ENCODE measurements at places on chromosomes 3 and 15.

- no peak for DNase-seq
Measured at GRCh38 chr3:172073262-172073915, 34.0 kb downstream of the FNDC3B start.

DNA sequence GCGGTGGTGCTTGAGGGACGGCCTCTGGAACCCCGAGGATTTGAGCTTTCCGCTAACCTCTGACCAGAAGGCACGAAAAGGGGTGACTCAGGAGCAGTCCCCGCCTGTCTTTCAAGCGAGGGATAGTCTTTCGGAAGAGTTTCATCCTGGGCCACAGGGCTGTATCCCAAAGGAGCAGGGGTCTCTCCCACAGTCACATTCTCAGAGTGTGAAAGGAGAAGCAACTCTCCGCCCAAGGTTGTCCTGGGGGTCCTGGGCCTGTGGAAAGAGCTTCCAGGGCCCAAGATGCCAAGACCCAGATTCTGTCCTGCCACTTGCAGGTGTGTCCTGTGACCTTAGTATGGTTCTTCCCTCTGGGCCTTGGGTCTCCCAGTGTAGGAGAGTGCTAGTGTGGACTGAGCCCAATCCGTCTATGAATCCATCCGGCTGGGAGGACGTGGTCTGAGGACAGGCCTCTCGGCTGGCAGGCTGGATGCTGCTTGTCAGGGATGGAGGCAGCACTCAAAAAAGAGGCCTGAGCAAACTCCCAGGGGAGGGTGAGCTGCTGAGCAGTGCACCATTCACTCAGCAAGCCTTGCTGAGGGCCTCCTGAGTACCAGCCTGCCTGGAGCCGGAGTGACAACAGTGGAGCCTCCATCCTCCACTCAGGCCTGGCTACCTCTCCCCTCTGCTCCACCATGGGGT, 1.6 kb upstream of the DUSP7 start:
- no peak for DNase-seq

- DNase-seq: no peak
Measured at GRCh38 chr15:26767169-26767670, 5.6 kb downstream of the GABRB3 start.

DNA sequence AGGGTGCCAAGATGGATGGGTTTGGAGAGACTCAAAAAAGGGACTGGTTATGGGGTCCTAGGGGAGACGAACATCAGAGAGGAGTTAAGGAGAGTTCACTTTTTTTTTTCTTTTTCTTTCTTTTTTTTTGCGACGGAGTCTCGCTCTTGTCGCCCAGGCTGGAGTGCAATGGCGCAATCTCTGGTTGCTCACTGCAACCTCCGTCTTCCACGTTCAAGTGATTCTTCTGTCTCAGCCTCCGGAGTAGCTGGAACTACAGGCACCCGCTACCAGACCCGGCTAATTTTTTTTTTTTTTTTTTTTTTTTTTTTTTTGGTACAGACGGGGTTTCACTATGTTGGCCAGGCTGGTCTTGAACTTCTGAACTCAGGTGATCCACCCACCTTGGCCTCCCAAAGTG, 1.2 kb downstream of the SPINT1 start:
- DNase-seq: no peak

- no peak for DNase-seq
Measured at GRCh38 chr3:58329150-58329921, 3.4 kb upstream of the PXK start.
